ENCODE measurements at places on chromosomes 11 and 22.

GRCh38 chr22:19984201-19984753, 32.3 kb downstream of the ARVCF start:
- DNase-seq = no peak

DNA sequence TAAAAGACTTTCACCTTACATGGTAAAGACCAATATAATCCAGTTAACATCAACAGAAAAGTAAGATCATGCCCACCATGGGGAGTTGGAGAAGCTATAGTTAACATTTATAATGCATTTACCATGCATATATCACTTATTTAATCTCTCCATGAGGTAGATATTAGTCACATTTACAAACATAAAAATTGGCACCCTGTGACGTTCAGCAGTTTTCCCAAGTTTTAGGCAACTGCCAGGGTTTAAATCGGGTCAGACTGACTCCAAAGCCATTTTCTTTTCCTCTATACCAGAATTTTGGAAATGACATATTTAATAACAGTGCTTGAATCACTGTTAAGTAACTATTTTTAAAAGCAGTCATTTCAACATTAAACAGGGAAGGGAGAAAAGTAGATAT, 266.3 kb downstream of the DDX10 start:
- DNase-seq = no peak

DNA sequence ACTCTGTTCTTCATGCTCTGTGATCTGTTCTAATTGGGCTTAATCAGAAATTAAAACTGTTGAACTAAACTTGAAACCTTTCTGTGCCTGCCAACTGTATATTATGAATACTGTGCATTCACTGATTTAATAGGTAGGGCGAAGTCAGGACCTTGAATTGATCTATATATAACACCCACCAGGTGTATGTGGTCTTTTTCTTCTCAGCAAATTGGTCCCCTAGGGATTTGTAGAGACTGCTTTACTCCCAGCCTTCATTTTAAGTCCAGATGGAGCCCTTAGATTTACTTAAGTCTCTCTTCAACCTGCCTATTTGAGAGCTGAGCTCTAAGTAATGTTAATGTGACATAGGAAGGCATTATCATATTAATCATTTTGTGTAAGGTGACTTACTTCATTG, 257.5 kb downstream of the TMEM135 start:
- DNase-seq = no peak

GRCh38 chr11:128492461-128492860, 94.9 kb downstream of the ETS1 start:
- DNase-seq = no peak

GRCh38 chr11:34633640-34633989, 12.7 kb downstream of the EHF start:
- DNase-seq = no peak

- DNase-seq = no peak
Observed at GRCh38 chr11:43810929-43811596, 69.6 kb upstream of the ALKBH3 start.

All from activated CD4-positive, alpha-beta T cell treated with anti-CD3 and anti-CD28 coated beads, Interleukin-2, amount 10 ng/mL, durations not matched to agents 7 days and 5 days (primary cell).